ENCODE measurements at places on chromosomes 7 and 10. TPM values are rescaled to one million over a fixed set of nuclear protein-coding genes. Genes with fewer than 3 reads are reported as not detected.

The TCAF2 gene
- total RNA-seq = 0.47 TPM

The RNF32 gene
- not detected for total RNA-seq

The TUBB8 gene
- total RNA-seq = not detected

The MRLN gene
- total RNA-seq = not detected

The LRRC61 gene
- total RNA-seq = 5.0 TPM

The PNLIP gene
- 1.5 TPM for total RNA-seq

The EXOSC1 gene
- total RNA-seq = 14.1 TPM

DNA sequence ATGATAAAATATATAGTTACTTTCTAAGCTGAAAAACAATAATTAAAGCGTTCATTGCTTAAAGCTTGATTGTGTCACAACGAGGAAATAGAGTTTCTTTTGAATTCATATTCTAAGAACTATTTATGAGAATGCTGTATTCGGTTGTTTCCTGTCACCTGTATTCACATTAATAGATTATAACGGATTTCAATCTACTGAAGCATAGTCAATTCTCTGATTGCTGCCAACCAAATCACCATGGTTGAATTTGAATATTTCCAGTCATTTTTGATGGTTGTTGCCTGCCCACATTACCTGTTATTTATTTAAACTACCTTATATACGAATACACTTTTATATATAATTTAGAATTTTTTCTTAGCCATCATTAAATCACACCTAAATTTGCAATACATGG lies 22.0 kb downstream of the IL2RA start:
- H3K27ac ChIP-seq = no peak overlapping the region
- H3K4me3 ChIP-seq = no peak overlapping the region
- H3K27me3 ChIP-seq = no peaks in the 10 kb centered on the region
- DNase-seq = no peak
- no peaks in the 10 kb centered on the region for H3K4me1 ChIP-seq

GRCh38 chr7:98051118-98051744 lies 55.4 kb upstream of the LMTK2 start:
- H3K36me3 ChIP-seq = no peaks in the 10 kb centered on the region
- H3K27ac ChIP-seq = no peak overlapping the region
- H3K27me3 ChIP-seq = peaks cover 25% of the 10 kb centered on the region
- H3K4me1 ChIP-seq = no peaks in the 10 kb centered on the region
- H3K4me3 ChIP-seq = no peak overlapping the region

GRCh38 chr7:4700577-4701235 lies 18.6 kb downstream of the FOXK1 start:
- no peak for DNase-seq
- peaks cover 72% of the 10 kb centered on the region for H3K4me1 ChIP-seq
- H3K27me3 ChIP-seq = no peaks in the 10 kb centered on the region
- no peak overlapping the region for H3K27ac ChIP-seq

- H3K4me3 ChIP-seq = no peak overlapping the region
- H3K4me1 ChIP-seq = no peaks in the 10 kb centered on the region
- H3K27ac ChIP-seq = no peak overlapping the region
- H3K27me3 ChIP-seq = no peaks in the 10 kb centered on the region
Observed at GRCh38 chr10:115818012-115818411, 455.0 kb downstream of the GFRA1 start.

DNA sequence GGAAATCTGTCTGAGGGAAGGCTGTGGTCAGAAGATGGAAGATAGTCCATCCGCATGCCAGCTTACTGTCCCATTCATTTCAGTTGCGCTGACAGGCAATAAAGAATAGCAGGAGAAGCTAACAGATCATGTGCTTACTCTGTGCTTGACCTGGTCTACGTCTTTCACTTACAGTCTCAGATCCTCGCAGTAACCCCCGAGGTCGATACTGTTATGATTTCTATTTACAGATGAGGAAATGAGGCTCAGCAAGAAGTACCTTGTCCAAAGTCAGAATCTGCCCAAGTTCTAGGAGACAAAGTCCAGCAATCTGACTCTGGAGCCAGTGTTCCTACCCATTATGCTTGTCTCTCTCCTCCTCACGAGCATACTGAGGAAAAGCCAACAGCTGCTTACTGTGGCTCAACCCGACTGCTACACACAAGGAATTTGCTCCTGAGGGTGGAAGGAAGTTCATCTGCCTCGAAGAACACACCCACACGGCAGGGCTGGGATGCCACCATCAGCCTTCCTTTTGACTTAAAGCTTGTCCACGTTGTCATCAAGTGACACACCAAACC lies 74.2 kb downstream of the MINPP1 start:
- H3K27ac ChIP-seq = no peak overlapping the region
- no peaks in the 10 kb centered on the region for H3K27me3 ChIP-seq
- no peaks in the 10 kb centered on the region for H3K4me1 ChIP-seq
- no peak for DNase-seq
- H3K4me3 ChIP-seq = no peak overlapping the region

DNA sequence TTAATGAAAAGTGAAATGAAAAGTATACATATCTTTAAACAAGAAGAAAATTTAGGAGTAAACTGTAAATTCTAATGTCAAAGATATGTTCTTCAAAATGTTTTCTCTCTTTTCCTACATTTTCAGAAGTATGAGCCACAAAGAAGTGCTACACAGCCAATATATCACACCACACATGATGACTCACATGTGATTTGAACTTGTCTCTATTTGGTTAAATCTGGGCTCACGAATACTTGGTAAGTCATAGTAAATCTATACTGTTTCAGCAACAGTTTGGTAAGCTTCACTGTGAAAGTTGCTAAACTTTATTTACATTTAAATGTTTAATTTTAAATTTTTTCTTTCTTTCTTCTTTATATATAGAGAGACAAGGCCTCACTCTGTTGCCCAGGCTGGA lies 380.6 kb upstream of the IGFBP3 start:
- no peaks in the 10 kb centered on the region for H3K4me1 ChIP-seq
- no peak for DNase-seq
- no peaks in the 10 kb centered on the region for H3K27me3 ChIP-seq
- no peak overlapping the region for H3K4me3 ChIP-seq

DNA sequence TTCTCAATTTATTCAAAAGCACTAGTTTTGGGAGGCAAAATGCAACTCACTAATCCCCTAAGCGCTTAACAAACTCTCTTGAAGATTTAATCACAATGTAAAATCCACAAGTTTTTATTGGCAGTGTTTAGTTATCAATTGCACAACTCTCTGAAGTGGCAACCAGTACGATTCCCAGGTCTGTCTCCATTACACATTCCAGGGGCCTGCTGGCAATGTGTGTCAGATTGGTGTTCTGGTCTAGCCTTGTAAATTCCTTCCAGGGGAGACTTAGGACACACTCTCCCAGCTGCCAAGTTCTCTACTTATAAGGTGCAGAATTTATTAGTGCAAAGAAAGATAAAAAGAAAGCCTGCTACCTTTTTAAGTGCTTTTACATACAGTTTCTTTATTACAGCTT lies 164.7 kb upstream of the HPS1 start:
- no peaks in the 10 kb centered on the region for H3K36me3 ChIP-seq
- H3K27ac ChIP-seq = no peak overlapping the region
- H3K4me3 ChIP-seq = no peak overlapping the region
- H3K27me3 ChIP-seq = peaks cover 11% of the 10 kb centered on the region

- no peaks in the 10 kb centered on the region for H3K36me3 ChIP-seq
- no peak overlapping the region for H3K27ac ChIP-seq
- no peaks in the 10 kb centered on the region for H3K27me3 ChIP-seq
- DNase-seq = no peak
- H3K4me3 ChIP-seq = no peak overlapping the region
- H3K4me1 ChIP-seq = no peaks in the 10 kb centered on the region
Observed at GRCh38 chr10:111175787-111176186, 99.0 kb downstream of the ADRA2A start.

- peaks cover 35% of the 10 kb centered on the region for H3K4me1 ChIP-seq
- DNase-seq = no peak
- H3K27me3 ChIP-seq = no peaks in the 10 kb centered on the region
- no peaks in the 10 kb centered on the region for H3K36me3 ChIP-seq
- H3K27ac ChIP-seq = no peak overlapping the region
Observed at GRCh38 chr7:37198041-37198905, 250.4 kb downstream of the ELMO1 start.

- DNase-seq = no peak
- H3K4me1 ChIP-seq = peaks cover 48% of the 10 kb centered on the region
- no peak overlapping the region for H3K4me3 ChIP-seq
Observed at GRCh38 chr7:43725251-43725650, 4.1 kb downstream of the COA1 start.

- peak overlapping the region; percentile 97 for H3K27ac ChIP-seq
- no peaks in the 10 kb centered on the region for H3K36me3 ChIP-seq
- peaks cover 100% of the 10 kb centered on the region for H3K4me1 ChIP-seq
- H3K27me3 ChIP-seq = no peaks in the 10 kb centered on the region
- peak; percentile 89 for DNase-seq
- no peak overlapping the region for H3K4me3 ChIP-seq
Observed at GRCh38 chr10:71767420-71768035, 5.8 kb downstream of the VSIR start.

DNA sequence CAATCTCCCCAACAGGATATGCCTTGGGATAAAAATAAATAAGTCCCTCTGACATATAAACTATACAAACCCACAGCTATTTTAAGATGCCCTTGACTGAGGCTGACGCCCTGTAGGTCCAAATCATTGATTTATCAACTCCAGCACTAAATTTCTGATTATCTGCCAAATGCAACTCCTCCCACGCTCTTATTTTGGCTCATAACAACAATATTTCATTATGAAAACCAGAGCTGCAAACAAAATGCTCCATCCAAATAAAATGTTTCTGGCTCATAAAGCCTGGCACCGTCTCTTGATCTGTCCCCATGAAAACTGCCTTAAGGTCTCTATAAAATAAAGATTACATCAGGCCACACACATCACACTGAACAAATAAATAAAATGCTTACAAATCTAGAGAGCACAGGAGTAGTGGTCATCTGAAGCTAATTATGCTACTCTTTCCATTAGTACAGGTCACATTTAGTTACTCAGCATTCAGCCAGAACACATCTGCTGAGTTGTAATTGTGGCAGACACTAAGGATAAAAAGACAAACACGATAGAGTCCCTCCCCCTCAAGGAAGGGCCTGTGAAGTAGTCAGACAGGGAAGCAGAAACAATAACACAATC lies 28.8 kb downstream of the CACUL1 start:
- no peak overlapping the region for H3K27ac ChIP-seq
- no peak for DNase-seq
- H3K36me3 ChIP-seq = no peaks in the 10 kb centered on the region
- H3K4me1 ChIP-seq = peaks cover 30% of the 10 kb centered on the region
- H3K4me3 ChIP-seq = no peak overlapping the region

DNA sequence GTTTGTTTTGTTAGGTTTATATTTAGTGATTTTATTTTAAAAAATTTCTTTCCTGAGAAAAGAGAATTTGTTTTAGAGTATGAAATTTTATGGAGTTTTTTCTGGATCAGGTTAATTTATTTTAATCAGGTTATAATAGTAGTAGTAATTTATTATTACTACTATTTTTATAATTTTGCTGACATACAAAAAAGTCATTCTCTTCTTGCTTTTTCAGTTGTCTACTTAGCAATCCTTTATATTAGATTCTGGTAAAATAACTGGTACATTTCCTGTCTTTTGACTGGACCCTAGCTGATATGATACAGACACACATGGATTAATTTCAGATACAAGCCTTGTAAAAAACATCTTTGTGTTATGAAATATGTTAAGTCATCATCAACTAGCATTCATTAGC lies 5.3 kb downstream of the CASD1 start:
- no peak overlapping the region for H3K4me3 ChIP-seq
- DNase-seq = no peak
- H3K27me3 ChIP-seq = no peaks in the 10 kb centered on the region
- no peaks in the 10 kb centered on the region for H3K36me3 ChIP-seq
- H3K4me1 ChIP-seq = peaks cover 7% of the 10 kb centered on the region

DNA sequence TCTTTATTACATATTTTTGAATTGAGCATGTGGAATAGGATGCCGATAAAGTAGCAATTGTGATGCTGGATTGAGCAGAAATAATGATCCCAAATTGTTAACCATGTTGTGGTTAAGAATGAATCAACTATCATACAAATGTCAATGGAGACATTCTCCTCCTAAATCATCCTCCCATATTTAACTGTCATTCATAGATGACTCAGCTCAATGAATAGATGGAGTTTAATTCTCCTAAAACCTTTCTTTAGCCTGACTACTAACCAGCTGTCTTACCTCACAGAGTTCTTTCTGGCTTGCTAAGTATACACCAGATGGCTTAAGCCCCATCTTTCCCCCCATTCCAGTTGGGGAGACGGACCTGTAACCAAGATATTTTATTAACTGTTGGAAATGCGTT lies 23.4 kb upstream of the NPS start:
- H3K4me3 ChIP-seq = no peak overlapping the region
- no peak for DNase-seq
- no peak overlapping the region for H3K27ac ChIP-seq

GRCh38 chr10:17821893-17822292 lies 12.7 kb downstream of the MRC1 start:
- H3K4me3 ChIP-seq = no peak overlapping the region
- no peaks in the 10 kb centered on the region for H3K36me3 ChIP-seq
- no peaks in the 10 kb centered on the region for H3K4me1 ChIP-seq
- no peaks in the 10 kb centered on the region for H3K27me3 ChIP-seq

DNA sequence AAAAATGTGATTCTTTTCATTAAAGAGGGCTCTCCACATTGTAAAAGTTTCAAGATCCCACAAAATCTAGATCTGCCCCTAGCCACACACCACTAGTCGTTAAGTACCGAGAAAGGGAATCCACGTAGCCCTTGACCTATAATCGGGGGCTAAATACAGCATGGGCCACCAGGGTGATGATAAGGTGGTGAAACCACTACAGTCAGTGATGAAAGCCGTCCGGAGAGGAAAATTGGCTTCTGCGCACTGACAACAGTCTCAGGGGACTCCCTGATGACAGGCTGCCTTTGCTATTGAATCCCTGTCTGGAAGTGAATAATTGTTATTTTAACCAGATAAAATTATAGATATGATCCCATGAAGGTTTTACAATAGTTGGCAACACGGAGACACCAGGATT lies 4.6 kb downstream of the TECTB start:
- H3K36me3 ChIP-seq = no peaks in the 10 kb centered on the region
- H3K27ac ChIP-seq = peak overlapping the region; percentile 69
- no peak overlapping the region for H3K4me3 ChIP-seq
- no peaks in the 10 kb centered on the region for H3K4me1 ChIP-seq

GRCh38 chr10:75395066-75395931 lies 6.3 kb downstream of the ZNF503 start:
- H3K4me3 ChIP-seq = peak overlapping the region; percentile 87
- peaks cover 17% of the 10 kb centered on the region for H3K36me3 ChIP-seq
- H3K27me3 ChIP-seq = peaks cover 26% of the 10 kb centered on the region

- no peak overlapping the region for H3K4me3 ChIP-seq
- peaks cover 20% of the 10 kb centered on the region for H3K27me3 ChIP-seq
- H3K27ac ChIP-seq = no peak overlapping the region
- no peaks in the 10 kb centered on the region for H3K4me1 ChIP-seq
- no peaks in the 10 kb centered on the region for H3K36me3 ChIP-seq
- no peak for DNase-seq
Observed at GRCh38 chr10:121466424-121466823, 131.8 kb downstream of the FGFR2 start.

GRCh38 chr7:19215412-19215811 lies 70.2 kb upstream of the FERD3L start:
- H3K4me1 ChIP-seq = no peaks in the 10 kb centered on the region
- no peaks in the 10 kb centered on the region for H3K36me3 ChIP-seq
- no peak overlapping the region for H3K27ac ChIP-seq
- no peaks in the 10 kb centered on the region for H3K27me3 ChIP-seq
- DNase-seq = no peak
- H3K4me3 ChIP-seq = no peak overlapping the region

All from heart right ventricle (tissue), 16 donors.